Stimulated activated CD4-positive, alpha-beta T cell treated with anti-CD3 and anti-CD28 coated beads, TNF-alpha, amount 100 ng/mL, for 1 hour (primary cell): ENCODE measurements at places on chromosomes 7 and 10.

- no peak for DNase-seq
Measured at GRCh38 chr7:103988468-103989199, 824 bp downstream of the RELN start.

DNA sequence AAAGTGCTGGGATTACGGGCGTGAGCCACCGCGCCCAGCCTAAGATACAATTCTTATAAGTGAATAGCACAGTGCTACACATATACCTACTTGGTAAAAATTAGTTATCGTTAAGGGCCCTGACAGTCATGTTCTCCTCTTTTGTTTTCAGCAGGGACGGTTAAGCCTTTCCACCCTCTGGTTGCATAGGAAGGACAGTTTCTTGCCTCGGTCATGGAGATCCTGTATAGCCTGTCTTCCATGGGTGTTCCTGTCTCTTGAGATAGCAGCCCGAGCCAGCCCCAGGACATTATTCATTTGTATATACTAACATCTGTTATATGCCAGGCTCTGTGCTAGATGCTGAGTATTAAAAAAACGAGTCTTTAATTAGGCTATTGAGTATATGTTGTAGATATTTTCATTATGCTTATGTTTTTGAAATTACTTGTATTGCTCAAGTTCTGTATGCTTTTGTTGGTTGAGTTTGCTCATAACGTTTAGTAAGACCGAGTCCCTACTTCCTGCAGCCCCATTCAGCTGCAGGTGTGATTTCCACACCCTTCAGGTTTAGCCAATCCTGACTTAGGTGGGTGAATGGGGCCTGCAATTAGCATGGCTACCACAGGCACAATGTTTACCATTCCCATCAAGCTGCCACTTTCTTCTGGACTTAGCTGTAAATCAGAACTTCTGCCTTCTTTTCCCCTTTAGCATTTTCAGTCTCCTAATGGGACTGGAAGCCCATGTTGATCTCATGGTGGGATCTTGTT, 24.8 kb downstream of the CCSER2 start:
- DNase-seq, result no peak

GRCh38 chr10:4981722-4982471, 18.7 kb downstream of the AKR1C1 start:
- DNase-seq, result no peak

GRCh38 chr10:20622531-20623211, 274.4 kb downstream of the NEBL start:
- DNase-seq, result no peak

GRCh38 chr10:34156781-34157425, 658.2 kb downstream of the PARD3 start:
- DNase-seq, result no peak

- DNase-seq, result no peak
Measured at GRCh38 chr7:113141803-113142202, 23.4 kb upstream of the SMIM30 start.

DNA sequence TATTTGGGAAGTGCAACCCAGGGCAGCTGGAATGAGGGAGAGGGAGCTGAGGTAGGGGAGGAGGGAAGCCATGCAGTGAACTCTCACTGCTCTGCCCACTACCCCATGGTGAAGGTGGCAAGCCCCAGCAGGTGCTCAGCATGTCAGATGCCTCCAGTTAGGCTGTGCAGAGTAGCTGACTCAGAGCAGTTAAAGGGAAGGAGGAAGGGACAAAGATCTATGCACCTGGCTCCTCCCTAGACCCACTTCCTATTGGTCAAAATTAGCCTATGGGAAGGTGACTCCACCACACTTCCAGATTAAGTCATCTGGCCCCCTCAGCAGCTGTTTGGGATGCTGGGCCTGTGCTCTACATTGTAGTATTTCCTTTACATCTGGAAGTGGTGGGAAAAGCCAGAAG, 125.7 kb upstream of the MTPN start:
- DNase-seq, result no peak

GRCh38 chr7:4951903-4952636, 6.9 kb downstream of the MMD2 start:
- DNase-seq, result no peak

- no peak for DNase-seq
Measured at GRCh38 chr7:128801003-128801402, 9.2 kb downstream of the CCDC136 start.

DNA sequence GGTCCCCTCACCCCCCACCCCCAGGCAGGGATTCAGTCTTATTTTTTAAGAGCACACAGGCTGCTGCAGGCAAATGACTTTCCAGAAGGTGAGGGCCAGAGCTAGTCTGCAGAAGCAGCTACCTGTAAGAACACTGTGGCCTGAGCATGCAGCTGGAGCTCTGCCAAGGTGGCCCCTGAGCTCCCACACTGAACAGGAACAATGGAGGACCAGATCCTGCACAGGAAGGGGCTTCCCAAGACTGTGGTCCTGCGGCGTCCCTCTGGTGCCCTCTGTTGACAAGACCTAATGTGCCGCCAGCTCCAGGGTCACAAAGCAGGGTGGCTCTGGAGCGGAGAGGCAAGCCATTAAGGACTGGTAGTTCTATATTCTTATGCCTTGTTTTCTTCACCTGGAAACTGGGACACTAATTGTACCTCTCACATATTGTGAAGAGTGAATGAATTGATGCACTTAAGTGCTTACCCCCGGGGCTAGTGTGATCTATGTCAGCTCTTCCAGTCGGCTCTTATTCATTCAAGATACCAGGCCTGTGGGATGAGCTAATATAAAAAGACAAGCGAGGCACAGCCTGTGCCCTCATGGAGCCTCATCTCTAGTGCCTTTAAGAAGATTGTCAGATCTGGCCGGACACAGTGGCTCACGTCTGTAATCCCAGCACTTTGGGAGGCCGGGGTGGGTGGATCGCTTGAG, 8.0 kb upstream of the BEND7 start:
- no peak for DNase-seq

- DNase-seq, result no peak
Measured at GRCh38 chr7:36871355-36871738, 147.1 kb upstream of the AOAH start.

DNA sequence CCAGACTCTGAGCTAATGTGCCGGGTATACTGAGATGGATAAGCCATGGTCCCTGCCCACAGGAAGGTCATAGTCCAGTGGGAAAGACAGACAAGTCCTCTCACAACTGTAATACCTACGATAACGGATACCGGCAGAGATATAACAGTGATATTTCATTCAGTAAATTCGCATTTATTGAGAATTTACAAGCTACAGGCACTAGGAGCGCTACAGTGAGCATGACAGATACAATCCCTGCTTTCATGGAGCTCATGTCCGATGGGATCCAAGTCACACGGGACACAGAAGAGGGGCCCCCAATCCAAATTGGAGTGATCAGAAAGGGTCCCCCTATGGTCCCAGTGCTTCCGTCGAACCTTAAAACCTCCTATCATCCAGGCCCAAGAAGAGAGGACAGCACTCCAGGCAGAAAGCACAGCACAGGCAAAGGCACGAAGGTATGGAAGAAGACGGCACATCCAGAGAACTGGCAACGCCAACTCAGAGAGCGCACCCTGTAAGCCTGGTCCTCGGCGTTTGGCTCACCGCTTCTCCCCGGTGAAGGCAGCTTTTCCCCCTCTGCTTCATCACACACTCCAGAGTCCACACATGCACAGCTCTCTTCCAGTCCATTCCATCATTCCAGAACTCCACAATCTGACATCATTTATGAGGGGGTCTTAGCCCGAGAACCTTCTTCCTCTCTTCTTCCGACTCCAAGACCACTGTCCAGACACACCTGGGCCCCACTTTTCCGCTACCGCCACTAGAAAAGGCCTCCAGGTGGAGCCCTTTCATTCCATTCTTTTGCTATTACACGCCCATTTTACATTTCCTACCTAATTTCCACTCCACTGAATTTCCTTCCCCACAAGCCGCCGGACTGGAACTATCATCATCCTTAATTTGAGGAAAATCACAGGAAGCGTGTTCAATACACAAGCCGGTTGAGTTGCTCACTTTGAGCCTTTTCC, 47.8 kb upstream of the NKX2-3 start:
- DNase-seq, result no peak

GRCh38 chr10:79483299-79483698, 29.0 kb upstream of the EIF5AL1 start:
- no peak for DNase-seq

GRCh38 chr10:130357226-130357625, 221.0 kb downstream of the GLRX3 start:
- DNase-seq, result no peak

GRCh38 chr10:36574207-36574606, 551.2 kb upstream of the ANKRD30A start:
- no peak for DNase-seq

- no peak for DNase-seq
Measured at GRCh38 chr10:69278446-69278963, at the start of gene HK1. TSS of gene HK1 (plus strand) at chr10:69278496.

DNA sequence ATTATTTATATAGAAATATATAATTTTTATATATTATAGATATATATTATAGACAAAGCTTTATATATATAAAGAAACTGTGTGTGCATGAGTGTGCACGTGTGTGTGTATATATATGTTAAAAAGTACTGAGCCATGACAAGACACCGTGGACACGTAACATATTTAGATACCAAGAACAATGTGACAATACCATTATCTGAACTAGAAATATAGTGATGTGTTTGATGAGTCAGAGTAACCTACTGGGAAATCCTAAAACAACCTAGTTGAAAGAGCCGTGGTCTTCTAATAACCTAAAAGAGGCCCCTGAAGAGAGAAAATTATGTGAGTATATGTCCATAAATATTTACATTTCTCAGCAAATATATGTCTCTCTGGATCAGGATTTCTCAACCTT, 50.7 kb upstream of the ITGB8 start:
- DNase-seq, result no peak

DNA sequence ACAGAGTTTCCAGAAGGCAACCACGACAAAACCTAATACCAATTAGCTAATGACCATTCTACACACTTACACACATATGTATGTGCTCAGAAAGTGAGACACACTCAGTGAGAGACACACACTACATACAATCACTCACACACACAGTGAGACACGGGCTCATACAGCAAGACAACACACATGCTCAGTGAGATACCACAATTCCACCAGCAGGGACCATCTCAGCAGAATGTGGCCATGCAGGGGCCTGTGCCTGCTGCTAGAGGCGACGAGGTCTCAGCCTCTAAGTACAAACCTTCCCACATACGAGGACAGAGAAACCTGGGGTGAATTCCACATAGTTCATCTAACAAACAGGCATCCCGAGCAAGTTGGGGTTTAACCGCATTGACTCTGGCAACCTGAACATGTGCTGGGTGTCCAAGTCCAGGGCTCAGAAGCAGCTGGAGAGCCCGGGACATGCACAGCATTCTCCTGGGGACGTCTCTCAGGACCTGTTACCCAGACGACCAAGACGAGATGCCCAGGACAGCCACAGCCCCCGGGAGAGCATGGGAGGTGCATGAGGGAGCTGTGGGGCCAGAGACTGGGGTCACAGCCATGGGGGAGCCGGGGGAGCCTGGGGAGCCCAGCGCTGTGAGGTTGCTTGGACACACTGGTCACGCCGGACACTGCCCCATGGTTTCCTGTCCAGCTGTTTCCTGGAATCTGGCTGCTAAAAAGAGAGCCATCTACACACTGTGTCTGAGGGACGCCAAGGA, 523.6 kb downstream of the PTPRN2 start:
- DNase-seq, result no peak

GRCh38 chr7:132240262-132240661, 336.0 kb downstream of the PLXNA4 start:
- DNase-seq, result no peak

DNA sequence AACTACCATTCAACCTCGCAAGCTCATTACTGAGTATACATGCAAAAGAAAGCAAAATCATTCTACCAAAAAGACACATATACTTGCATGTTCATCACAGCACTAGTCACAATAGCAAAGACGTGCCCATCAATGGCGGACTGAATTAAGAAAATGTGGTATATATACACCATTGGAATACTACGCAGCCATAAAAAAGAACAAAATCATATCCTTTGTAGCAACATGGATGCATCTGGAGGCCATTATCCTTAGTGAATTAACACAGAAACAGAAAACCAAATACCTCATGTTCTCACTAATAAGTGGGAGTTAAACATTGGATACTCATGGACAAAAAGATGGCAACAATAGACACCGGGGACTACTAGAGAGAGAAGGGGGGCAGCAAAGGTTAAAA, 6.4 kb downstream of the TRDMT1 start:
- DNase-seq, result no peak

DNA sequence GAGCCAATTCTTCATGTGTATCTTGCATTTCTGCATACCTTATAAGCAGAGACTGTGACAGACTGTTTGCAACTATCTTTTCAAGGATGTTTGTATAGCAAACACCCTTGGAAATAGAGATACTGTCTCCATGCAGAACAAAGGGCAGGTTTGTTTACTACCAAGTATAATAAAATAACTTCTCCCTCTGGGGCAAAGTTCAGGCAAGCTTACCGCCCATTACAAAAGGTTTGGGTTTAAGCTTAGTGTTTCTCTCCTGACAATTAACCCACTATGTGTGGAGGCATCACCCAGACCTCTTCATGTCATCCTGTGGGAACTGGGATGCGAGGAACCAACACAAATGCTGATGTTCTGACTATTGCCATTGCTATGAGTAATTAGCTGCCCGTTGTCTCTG, 479.1 kb upstream of the ZMIZ1 start:
- no peak for DNase-seq

DNA sequence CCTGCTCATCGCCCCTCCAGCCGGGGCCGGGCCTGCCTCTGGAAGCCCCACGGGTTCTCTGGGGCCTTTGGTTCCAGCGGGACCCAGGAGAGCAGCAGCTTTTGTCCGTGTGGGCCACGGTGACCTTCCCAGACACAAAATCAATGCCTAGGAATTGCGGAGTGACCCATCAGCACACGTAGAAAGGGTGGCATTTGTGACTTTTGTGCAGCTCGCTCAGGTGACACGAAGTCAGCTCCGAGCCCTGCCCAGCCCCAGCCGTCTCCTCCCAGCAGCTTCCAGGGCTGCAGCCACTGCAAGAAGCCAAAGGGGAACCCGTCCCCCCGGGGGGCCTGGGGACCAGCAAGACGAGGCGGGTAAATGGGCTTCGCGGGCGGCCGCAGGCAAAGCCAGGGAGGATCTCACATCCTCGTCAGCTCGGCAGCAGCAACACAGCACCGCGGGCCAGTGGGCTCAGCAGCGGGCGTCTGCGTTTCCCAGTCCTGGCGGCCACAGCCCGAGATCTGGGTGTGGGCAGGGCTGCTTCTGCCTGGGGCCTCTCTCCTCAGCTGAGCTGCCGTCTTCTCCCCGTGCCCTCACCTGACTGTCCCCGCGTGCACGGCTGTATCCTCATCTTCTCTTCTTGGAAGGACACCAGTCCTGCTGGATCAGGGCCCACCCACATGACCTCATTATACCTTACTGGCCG, 88.5 kb downstream of the PAXIP1 start:
- DNase-seq, result no peak

- DNase-seq, result no peak
Measured at GRCh38 chr10:30459283-30459682, 25.3 kb downstream of the MAP3K8 start.
